Activated naive CD4-positive, alpha-beta T cell (primary cell): ENCODE measurements at places on chromosomes 11 and 22.

GRCh38 chr11:68441466-68442230, 18.9 kb upstream of the PPP6R3 start:
- DNase-seq: no peak

GRCh38 chr22:33659448-33659847, 260.8 kb downstream of the LARGE1 start:
- no peak for DNase-seq

- no peak for DNase-seq
Measured at GRCh38 chr22:46058091-46058420, 81.1 kb upstream of the WNT7B start.

DNA sequence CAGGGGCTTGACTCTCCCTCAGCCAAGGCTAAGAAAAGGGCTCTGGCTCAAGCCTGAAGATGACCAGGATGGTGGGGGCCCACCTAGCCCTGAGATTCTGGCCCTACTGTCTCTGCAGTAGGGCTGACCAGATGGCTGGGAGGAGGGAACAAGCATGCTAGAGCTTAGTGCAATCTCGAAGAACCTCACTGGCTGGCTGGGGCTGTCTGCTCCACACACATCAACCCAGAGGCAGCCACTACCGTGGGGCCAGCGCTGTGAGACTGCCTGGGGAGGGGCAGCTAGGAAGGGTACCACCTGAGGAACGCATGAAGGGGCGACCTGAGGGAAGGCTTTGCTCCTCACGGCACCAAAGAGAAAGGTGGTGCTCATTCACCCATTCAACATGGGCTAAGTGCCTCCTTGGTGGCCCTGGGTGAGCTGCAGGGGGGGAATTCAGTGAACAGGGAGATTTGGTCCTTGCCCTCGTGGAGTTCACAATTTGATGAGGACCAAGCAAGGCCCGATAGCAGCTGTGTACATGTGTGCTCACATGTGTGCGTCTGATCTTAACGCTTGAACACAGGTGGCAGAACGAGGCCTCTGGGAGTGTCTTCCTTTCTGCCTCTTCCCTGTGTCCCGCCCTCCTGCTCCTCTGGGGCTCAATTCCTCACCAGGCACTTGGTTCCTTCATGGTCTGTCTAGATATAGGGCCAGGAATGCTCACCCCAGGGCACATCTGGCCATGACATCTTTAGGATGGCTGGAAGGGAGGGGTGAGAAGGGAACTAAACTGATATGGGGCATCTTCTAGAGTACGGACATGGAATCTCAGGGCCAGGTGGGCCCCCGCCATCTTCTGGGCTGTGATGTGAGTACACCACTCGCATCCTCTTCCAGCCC, 102.3 kb upstream of the PITPNB start:
- no peak for DNase-seq

- no peak for DNase-seq
Measured at GRCh38 chr22:43288378-43288777, 54.8 kb downstream of the SCUBE1 start.

GRCh38 chr11:117953024-117953671, 23.9 kb upstream of the TMPRSS13 start:
- no peak for DNase-seq

- DNase-seq: no peak
Measured at GRCh38 chr11:65186701-65187100, 5.0 kb downstream of the CAPN1 start.

DNA sequence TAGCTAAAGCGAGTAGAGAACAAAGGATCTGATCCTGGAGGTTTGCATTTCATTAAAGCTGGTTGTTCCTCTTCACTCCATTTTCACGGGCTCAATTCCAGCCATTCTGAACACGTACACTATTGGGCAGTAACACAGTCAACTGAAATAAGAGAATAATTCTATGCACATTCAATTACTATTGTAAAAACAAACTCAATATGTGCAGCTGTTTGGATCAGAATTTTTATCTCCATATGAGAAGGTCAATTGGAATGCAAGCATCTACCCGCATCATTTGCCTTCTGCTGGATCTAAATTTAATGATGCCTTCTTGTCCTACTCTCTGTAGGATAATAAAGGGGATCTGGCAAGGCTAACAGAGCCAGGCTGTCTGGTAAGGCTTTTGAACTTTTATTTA, 562.8 kb upstream of the CCDC179 start:
- no peak for DNase-seq

- no peak for DNase-seq
Measured at GRCh38 chr11:112886434-112887370, 74.5 kb upstream of the NCAM1 start.

GRCh38 chr11:8809939-8810539, 101.0 kb upstream of the AKIP1 start:
- no peak for DNase-seq

DNA sequence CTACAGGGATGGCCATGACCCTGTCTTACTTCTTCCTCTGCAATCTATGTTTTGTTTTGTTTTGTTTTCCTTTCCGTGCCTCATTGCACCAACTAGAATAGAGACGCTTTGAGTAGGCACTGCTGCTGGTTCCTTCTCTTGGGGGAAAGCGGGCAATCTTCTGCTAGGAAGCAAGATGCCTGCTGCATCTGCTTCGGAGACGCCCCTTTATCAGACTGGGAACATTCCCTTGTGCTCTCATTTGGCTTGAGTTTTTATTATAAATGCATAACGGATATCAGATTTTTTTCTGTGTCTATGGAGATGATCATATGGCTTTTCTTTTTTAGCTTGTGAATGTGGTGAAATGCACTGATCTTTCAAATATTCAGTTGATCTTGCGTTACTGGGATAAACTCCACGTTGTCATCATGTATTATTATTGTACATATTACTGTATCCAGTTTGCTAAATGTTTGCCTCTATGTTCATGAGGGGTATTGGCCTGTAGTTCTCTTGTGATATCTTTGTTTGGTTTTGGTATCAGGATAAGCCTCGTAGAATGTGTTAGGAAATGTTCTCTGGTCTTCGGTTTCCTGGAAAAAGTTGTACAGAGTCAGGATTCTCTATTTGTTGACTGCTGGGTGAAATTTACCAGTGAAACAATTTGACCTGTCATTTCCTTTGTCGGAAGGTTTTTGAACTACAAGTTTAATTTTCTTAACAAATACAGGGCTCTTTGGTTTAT, 23.4 kb upstream of the KRTAP5-6 start:
- no peak for DNase-seq

DNA sequence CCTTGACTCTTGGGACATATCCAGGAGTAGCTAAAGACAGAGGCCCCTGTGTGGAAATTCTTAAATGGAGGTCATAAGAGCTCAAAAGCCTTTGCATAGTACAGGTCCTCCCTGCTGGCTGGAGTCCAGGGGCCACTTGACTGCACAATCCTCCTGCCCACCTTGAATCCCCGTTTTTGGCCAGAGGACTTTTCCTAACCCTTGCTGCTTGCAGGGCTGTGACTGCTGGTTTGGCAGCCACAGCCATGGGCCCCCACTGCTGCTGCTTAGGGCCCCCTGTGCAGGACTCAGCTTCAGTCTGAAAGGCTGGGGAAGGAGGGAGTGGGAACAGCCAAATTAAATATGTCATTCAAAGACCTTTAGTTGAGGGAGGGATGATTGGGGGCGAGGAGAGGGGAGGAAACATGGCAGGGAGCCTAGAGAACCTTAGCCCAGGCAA, 33.4 kb downstream of the ARHGAP1 start:
- no peak for DNase-seq
